Activated naive CD8-positive, alpha-beta T cell treated with anti-CD3 and anti-CD28 coated beads, Interleukin-2, amount 50 U/mL, for 24 hours (primary cell): ENCODE measurements at places on chromosomes 13 and 19.

DNA sequence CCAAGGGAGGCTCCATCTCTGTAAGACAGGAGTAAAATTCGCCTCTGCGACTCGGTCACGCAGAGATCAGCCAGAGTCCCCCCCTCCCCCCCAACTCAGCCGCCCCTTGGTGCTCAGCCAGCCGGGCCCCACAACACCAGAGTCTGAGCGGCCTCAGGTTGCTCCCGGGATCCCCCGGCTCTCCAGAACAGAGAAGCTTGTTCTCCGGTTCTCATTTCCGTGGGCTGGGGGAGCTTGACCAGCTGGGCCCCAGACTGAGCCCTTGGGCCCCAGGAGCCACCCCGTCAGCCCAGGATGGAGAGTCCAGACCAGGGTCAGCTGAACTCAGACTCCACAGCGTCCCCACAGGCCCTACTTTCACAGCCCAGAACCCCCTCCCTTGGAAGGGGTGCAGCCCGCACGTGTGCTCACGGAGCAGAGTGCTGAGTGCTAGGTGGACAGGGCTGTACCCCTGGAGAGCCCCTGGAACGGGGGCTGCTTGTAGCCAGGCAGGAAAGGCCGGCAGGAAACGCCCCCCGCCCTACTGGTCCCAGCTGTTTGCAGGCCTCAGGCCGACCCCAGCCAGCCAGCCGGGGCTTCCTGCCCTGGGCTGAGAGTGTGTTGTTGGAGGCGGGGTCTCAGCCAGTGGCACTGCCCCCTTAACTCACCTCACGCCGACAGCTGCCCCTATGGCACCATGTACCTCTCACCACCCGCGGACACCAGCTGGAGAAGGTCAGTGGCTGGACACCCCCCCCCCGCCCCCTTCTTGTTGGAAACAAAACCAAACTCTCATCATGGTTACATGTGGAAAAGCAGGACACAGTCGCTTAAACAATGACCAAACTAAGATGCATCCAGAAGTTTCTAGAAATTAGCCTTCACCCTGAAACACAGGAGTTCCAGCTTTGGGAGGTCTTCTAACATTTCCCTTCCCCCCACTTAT, 44.4 kb downstream of the COMP start:
- DNase-seq, result no peak

GRCh38 chr19:3995607-3996006, 10.3 kb upstream of the EEF2 start:
- DNase-seq, result no peak

GRCh38 chr19:51820011-51820410, 25.1 kb downstream of the FPR3 start:
- DNase-seq, result no peak

DNA sequence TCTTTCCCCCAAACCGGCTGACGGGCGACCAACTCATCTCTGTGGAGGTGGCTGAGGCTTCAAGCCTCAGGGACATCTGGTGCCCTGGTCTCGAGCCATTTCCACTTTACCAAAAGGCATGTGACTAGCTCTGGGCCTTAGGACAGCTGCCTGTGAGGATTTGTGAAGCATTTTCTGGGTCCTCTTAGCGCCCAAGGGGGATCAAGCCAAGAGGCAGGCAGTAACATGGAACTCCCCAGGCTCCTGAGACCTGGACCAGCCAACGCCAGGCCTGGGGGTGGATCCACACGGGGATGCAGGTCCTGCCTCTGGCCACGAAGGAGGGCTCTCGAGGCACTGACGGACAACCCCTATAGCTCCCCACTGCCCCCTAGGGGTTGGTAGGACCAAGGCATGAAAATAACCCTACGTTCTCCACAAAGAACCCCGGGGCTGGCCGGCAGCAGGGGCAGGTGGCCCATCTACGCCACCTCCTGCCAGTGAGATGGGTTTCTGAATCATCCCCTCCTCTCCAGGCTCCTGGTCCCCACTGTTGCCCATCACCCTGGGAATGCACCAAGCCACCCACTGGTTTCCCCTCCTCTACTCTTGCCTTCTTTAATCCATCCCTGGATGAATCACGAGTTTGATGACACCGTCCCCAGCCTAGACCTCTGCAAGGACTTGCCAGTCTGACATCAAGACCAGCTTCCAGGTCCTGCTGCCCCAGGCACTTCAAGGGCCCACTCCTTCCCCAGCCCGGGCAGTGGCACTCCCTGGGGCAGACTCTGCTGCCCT, 7.0 kb upstream of the MYDGF start:
- peak; percentile 46 for DNase-seq

- no peak for DNase-seq
Observed at GRCh38 chr13:101970341-101970740, 431.5 kb downstream of the FGF14 start.

GRCh38 chr13:41988244-41988643, 27.3 kb upstream of the VWA8 start:
- no peak for DNase-seq

DNA sequence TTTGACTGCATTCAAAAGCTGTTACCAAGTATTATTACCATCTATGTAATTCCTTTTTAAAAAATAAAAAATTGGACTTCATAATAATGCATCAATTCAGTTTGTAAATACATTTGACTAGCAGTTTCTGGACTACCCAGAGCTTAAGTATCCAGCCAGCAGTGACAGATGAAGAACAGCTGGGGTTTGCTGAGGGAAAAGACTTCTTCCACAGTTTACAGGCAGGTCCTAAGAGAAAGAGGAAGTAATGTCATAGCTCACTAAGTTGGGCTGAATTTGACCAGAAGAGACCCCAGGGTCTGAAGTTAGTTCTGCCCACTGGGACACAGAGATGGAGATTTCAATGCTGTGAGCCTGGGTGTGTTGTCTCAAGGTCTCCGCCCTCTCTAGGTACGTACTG, 96.4 kb downstream of the MBNL2 start:
- no peak for DNase-seq

DNA sequence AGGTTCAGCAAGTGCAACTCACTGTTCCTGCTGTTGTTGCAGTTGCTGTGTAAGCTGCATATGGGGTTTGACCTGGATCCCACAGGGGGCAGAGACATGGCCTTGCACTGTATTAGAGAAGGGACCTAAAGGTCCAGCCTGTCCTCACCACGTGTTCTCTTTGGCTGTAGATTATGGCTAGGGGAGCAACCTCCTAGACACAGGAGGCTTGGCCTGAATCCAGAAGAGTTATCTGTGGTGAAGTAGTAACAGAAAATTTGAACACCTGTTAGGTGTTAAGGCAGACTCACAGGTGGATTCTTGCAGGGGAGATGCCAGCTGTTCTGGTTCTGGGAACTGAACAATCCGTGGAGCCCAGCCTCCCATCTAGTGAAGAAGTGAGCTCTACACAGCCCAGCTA, 3.4 kb upstream of the CYP4F11 start:
- no peak for DNase-seq

- DNase-seq, result no peak
Observed at GRCh38 chr19:19238126-19238894, 26.6 kb downstream of the NCAN start.

DNA sequence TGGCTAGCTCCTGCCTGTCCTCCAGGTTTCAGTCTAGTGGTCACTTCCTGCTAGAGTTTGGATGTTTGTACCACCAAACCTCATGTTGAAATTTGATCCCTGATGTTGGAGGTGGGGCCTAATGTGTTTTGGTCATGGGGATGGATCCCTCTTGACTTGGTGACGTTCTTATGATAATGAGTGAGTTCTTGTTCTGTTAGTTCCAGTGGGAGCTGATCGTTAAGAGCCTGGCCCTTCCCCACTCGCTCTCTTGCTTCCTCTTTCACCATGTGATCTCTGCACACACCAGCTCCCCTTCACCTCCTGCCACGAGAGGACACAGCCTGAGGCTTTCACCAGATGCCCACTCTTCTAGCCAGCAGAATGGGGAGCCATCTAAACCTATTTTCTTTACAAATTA, 86.8 kb upstream of the SCEL start:
- DNase-seq, result no peak

DNA sequence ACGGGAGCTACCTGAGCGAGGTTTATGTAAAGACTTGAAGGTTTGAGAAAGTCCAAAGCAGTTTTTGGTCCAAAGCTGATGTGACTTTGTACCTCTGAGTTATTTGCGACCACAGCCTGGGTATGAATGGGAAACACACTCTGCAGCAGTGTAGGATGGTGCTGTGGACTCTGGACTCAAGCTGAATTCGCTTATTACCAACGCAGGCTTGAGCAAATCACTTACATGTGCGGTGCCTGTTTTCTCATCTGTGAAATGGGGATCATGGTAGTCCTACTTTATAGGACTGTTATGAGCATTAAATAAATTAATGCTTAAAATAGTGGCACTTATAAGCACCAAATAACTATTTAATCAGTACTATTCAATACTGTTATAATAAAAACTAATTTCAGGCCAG, 176.5 kb downstream of the PAN3 start:
- DNase-seq, result no peak

DNA sequence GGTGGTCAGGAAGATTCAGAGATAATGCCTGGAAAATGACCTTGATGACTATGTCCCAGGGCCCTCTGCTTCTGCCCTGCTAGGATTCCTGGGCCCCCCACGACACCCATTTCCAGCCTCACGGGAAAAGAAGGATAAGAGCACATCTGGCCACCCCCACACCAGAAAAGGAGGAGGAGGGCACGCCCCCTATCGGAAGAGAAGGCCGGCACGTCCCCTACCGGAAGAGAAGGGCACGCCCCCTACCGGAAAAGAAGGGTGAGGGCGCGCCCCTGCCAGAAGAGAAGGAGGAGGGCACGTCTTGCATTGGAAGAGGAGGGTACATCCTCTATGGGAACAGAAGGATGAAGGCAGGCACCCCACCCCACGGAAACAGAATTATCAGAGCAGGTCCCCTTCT, 84.3 kb downstream of the IER2 start:
- DNase-seq, result peak; percentile 73

DNA sequence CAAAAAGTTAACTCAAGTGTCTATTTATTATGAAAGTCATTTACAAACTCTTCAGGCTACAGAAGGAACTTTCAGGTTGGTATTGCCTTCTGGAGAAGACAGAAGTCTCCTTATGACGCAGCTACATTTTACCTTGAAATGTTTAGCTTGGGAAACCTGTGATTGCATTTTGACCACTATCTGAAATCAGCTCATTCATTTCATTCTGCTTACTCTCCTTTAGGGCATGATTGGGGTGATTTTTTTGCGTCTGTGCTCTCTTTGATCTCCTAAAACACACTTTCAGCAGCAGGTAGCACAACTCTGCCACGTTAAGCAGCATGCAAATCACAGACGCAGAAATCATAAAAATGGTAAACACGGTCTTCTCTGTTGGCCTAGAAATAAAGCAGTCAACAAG, 9.6 kb downstream of the GJB6 start:
- no peak for DNase-seq

GRCh38 chr13:91574766-91575165, 176.3 kb downstream of the GPC5 start:
- no peak for DNase-seq

DNA sequence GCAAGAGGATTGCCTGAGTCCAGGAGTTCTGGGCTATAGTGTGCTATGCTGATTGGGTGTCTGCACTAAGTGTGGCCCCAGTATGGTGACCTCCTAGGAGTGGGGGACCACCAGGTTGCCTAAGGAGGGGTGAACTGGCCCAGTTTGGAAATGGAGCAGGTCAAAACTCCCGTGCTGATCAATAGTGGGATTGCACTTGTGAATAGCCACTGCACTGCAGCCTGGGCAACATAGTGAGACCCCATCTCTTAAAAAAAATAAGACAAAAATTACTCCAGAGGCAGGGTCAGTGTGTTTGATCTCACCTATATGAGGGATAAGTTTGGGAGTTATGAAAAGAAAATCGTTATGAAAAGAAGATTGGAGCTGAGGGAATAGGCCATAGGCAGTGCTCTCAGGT, 21.7 kb downstream of the PAF1 start:
- DNase-seq, result no peak

DNA sequence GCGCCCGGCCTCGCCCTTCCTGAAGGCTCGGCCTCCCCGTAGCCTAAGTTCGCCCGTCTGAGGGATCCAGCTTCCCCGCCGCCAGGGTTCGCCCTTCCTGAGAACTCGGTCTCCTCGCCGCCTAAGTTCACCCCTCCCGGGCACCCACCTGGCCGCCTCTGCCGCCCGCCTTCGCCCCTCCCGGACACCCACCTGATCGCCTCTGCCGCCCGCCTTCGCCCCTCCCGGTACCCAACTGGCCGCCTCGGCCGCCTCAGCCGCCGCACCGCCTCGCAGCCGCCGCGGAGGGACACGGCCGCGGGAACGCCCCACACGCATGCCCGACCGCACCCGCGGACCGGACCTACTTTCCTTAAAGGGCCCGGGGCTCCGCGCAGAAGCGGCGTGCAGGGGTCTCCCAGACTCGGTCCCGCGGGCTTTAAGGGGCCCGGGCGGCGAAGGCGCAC, at the start of gene MOB3A:
Gene MOB3A, minus strand, starts transcription at position 293 of the 446 bp plus-strand sequence. CDS start 17,766 bp downstream, outside the sequence.
- DNase-seq, result peak; percentile 88

GRCh38 chr19:51607920-51608562, 22.2 kb downstream of the SIGLEC5 start:
- DNase-seq, result peak; percentile 81

DNA sequence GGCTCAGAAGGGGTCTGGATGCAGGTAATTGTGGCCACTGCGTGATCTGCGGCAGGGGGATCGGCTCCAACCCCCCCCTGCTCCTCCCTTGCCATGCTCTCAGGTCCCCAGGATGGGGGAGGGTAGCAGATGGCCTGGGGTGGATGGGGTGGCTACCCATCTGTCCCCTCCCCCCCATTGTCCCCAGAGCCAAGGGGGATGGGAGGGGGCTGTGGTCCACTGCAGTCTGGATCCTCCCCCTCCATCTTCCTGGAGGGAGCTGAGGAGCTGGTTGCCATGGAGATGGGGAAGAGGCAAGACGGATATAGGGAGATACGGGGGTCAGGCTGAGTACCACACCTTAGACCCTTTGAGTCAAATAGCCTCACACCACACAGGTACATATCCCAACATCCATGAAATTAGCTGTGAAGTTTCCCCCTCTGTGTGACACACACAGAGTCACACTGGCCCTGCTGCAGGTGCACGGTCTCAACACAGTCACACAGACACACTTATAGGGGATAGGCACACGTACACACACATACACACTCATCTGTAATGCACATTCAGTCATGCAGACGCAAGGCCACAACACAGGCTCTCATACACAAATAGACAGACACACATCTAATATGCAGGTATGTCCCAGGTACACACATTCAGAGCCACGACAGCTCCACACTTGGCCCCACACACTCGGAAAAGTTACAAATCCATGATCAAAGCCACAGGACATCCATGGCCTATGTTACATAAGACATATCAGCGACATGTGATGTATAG, 1.8 kb upstream of the NOVA2 start:
- no peak for DNase-seq

- no peak for DNase-seq
Observed at GRCh38 chr19:1889907-1890306, 4.6 kb upstream of the ABHD17A start.

DNA sequence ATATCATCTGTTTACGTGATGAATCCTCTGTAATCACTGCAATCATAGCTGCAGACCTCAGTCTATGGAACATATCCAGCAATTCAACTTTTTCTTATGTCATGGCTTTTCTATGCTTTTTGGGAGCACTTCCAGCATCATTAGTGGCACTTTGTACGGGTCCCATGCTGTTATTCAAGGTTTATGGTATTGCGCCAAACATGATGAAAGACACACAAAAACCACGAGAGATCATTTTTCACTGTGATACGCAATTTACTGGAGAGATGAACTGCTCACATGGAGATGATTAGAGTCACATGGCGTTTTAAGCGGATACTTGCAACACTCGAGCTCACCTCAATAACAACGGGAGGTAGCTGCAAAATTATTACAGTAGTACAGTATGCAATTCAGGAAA, 2101.7 kb upstream of the PCDH20 start:
- DNase-seq, result no peak
